ENCODE measurements at places on chromosomes 13 and 19.
A peak's percentile ranks its signal among the peaks of the same experiment; 100 is the strongest.

DNA sequence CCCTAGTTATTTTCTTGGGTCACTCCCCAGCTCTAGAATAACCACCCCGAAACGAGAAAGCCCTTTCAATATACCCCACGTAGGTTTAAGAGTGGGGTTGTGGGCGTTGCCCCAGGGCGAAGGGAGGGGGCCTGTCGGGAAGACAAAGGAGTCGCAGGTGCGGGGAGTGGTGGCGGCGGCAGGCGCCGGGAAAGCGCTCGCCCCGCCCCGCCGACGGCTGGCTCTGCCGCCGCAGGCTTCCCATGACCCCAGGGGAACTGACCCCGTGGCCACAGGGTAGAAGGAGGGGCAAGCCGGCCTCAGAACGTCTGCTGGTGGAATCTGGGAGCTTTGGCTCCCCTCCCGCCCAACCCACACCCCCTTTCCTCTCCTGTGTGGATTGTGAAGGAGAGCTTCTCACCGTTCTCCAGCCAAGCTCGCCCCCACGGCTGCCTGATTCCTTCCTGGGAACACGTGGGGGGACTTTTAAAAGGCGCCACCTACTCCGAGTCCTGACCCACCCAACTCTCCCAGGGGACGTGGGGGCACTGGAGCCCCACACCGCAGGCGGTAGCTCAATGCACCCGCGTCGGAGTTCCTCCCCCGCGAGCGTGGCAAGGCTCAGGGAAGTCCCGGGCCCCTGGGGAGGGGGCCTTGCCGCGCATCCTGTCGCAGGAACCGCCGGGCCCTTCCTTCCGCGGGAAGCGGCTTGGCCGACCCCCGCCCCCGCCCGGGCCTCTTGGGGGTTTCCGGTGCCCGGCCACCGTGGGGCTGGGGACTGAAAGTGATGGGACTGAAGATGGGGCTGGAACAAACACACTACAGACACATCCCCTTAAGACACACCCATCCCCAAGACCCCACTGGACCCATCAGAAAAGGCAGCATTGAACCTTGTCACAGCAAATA lies 5.5 kb downstream of the IER2 start:
- DNase-seq = peak; percentile 71

DNA sequence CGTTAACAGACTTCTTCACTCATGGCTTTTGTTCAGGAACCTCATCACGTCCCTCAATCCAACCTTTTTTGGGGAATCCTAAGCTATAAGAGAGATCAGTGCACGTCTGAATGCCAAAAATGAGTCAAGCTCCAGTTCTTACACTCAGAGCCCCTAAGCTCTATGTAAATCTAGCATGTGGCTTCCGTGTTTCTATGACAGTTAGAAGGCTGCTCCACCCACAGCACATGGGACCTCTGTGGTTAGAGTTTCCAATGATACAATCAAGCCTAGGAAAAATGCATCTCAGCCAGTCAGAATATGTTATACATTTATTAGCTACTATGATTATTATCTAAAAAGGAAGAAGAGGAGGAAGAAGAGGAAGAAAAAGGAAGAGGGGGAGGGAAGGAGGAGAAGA lies 135.9 kb downstream of the ENOX1 start:
- no peak for DNase-seq

GRCh38 chr13:75946536-75947284 lies 310.6 kb downstream of the LMO7 start:
- DNase-seq = no peak

DNA sequence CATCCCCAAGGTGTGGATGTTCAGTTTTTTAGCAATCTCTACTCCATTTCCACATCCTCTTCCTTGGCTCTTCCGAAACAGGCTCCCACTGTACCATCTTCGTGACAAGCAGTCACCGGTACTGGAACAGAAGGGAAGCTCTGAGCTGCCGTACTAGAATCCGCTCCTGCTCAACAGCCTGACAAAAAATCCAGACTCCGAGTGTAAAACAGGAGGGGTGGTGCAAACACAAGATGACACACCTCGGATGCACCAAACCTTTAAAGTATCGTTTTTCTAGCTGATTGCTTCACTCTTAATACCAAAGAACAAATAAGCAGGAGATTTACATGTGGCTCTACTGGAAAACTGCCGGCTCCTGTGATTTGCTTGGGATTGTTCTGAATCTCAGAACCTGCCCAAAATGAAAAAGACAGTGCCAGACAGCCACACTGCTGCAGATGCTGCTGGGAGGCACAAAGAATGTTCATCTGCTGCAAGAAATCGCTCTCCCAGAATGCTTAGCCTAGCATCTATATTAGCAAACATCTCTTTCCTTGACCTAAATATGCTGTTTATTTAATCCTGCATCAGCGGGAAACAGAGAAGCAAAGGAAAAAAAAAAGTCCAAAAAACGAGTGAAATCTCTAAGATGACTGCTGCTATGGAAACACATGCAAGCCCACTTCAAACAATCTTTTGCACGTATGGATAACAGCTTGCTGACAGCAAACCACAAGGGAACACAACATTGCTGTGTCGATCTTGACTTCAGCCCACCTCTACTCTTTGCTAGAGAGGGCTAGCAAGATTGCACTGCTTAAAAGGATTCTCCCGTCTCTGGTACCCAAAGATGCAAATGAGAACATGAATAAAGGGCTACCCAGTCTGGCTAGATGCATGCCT lies 38.0 kb upstream of the DOCK9 start:
- no peak for DNase-seq

GRCh38 chr19:27794494-27795042 lies 1418.4 kb downstream of the UQCRFS1 start:
- DNase-seq = no peak

- no peak for DNase-seq
These were observed 67.3 kb downstream of the ERICH6B start for GRCh38 chr13:45548281-45548680.

DNA sequence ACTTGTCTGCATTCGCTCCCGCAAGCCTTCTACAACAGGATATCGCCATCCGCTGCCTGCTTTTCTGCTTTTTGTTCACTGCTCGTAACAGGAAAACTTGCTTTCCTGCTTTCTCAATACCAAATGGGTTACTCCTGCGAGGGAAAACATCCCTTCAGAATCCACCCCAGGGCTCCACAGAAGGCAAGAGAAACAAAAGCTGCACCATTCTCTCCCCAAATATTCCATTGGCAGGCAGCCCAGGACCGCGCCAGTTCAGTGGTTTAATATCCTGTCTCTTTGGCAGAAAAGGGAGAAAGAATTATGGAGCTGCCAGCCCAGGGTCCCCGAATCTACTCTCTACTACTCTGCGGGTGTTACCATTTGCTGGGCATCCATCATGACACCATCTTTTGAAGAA lies 84.7 kb upstream of the DOCK9 start:
- DNase-seq = no peak

- no peak for DNase-seq
These were observed 58.2 kb downstream of the TSHZ3 start for GRCh38 chr19:31290931-31291590.

DNA sequence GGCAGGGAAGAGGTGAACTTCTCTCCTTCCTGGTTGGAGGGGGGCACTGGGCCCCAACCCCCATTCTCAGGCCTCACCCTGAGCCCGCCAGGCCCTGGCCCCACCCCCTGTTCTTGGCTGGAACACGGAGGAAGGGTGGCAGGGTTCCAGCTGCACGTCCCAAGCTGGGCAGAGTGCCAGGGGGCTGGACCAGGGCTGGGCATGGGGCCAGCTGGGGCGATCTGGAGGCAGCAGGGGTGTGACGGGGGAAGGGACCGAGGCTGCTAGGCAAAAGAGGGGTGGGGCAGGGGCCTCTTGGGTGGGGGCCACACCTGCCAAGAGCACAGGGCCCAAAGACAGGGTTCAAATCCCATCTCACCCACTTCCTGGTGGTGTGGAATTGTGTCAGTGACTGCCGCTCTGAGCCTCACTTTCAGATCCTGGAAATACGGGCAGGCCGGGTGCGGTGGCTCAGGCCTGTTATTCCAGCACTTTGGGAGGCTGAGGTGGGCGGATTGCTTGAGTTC lies 2.2 kb downstream of the HIF3A start:
- DNase-seq = no peak

GRCh38 chr13:107644136-107644535 lies 571.2 kb downstream of the LIG4 start:
- DNase-seq = no peak

GRCh38 chr19:32174386-32175113 lies 170.9 kb upstream of the ZNF507 start:
- DNase-seq = no peak

DNA sequence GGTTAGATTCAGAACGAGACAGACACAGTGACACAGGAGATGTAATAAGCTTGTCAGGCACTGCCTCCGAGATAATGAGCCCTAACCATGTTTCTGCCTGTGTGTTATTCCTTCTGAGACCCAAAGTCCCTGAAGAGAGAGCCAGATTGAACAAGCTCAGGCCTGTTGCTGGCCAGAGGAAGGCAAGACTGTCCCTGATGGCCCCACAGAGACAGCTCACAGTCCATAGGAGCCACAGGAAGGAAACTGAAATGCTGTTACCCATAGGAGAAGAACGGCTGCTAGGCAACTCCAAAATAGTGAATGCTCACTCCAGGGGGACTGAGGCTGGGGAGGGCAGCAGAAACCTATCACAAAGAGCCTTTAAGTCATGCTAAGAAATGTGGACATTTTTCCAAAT lies 31.8 kb upstream of the RFXAP start:
- DNase-seq = no peak
